ENCODE measurements at places on chromosomes 1 and 21.

- DNase-seq, result no peak
These were observed 19.5 kb downstream of the IFFO2 start for GRCh38 chr1:18936814-18937481.

GRCh38 chr21:39313042-39313570, 326 bp downstream of the BRWD1 start:
- no peak for DNase-seq

- no peak for DNase-seq
These were observed 4.1 kb downstream of the DISC1 start for GRCh38 chr1:231630558-231631205.

- DNase-seq, result no peak
These were observed 138.6 kb downstream of the SYT14 start for GRCh38 chr1:210076620-210077019.

DNA sequence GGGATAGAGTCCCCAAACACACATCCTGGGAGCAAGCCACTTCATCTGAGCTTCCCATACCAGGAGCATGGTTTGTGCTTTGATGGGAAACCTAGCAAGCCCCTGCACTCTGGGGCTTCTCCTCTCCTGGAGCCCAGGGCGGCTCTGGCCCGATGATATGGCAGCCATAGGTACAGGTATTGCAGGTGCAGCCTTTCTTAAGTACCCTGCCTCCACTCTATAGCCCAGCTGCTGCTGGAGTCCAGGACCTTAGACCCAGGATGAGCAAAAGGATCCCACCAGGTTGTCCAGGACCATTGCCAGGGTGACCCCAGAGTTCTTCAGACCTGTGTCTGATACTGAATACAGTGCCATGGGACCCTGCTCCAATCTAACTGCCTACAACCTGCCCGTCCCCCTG, 4.2 kb downstream of the C1orf226 start:
- DNase-seq, result no peak

GRCh38 chr21:40016667-40017066, 149.4 kb downstream of the PCP4 start:
- no peak for DNase-seq

- no peak for DNase-seq
These were observed 93.6 kb upstream of the GREM2 start for GRCh38 chr1:240705579-240705978.

DNA sequence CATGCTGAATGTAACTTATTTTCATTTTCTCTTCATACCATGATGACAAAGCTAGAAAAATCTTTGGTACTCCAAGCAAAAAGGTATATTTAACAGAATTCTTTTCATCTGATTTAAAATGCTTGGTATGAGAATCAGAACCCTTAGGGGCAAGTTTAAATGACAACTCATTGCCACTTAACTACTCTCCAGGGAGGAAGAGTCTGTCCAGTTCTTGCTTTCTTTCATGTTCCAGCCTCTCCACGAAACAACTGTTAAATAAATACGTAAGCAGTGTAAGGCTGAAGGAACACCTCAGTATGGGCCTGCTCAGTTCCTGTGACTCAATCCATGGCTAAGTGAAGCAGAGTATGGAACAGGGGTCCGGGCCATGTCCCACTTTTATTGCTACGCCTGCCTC, 1.6 kb downstream of the LCE2A start:
- no peak for DNase-seq

Data from HFF-Myc (cell line).